ENCODE measurements at places on chromosomes 5 and 9.

- H3K36me3 ChIP-seq = no peaks in the 10 kb centered on the region
- no peak for DNase-seq
- no peak overlapping the region for H3K4me3 ChIP-seq
- H3K27me3 ChIP-seq = peaks cover 87% of the 10 kb centered on the region
- H3K4me1 ChIP-seq = no peaks in the 10 kb centered on the region
- H3K27ac ChIP-seq = no peak overlapping the region
These were observed 17.5 kb downstream of the DBH start for GRCh38 chr9:133653638-133654037.

- no peak overlapping the region for H3K4me3 ChIP-seq
- peaks cover 31% of the 10 kb centered on the region for H3K4me1 ChIP-seq
- peak overlapping the region; percentile 55 for H3K27ac ChIP-seq
- no peaks in the 10 kb centered on the region for H3K36me3 ChIP-seq
These were observed 130.4 kb upstream of the RASA1 start for GRCh38 chr5:87137283-87137682.

- H3K36me3 ChIP-seq = no peaks in the 10 kb centered on the region
- peak overlapping the region; percentile 85 for H3K27ac ChIP-seq
- peak; percentile 67 for DNase-seq
- peaks cover 35% of the 10 kb centered on the region for H3K4me1 ChIP-seq
- H3K27me3 ChIP-seq = no peaks in the 10 kb centered on the region
These were observed 52.2 kb upstream of the DAB2IP start for GRCh38 chr9:121598965-121599871.

- H3K4me3 ChIP-seq = no peak overlapping the region
- H3K27me3 ChIP-seq = no peaks in the 10 kb centered on the region
- DNase-seq = no peak
- no peak overlapping the region for H3K27ac ChIP-seq
- peaks cover 52% of the 10 kb centered on the region for H3K36me3 ChIP-seq
These were observed 19.0 kb downstream of the SEC61B start for GRCh38 chr9:99241106-99241505.

GRCh38 chr5:74538206-74538661 lies 102.3 kb downstream of the ENC1 start:
- peak; percentile 81 for DNase-seq
- H3K27ac ChIP-seq = no peak overlapping the region
- H3K27me3 ChIP-seq = no peaks in the 10 kb centered on the region
- peaks cover under 1% of the 10 kb centered on the region for H3K4me1 ChIP-seq

DNA sequence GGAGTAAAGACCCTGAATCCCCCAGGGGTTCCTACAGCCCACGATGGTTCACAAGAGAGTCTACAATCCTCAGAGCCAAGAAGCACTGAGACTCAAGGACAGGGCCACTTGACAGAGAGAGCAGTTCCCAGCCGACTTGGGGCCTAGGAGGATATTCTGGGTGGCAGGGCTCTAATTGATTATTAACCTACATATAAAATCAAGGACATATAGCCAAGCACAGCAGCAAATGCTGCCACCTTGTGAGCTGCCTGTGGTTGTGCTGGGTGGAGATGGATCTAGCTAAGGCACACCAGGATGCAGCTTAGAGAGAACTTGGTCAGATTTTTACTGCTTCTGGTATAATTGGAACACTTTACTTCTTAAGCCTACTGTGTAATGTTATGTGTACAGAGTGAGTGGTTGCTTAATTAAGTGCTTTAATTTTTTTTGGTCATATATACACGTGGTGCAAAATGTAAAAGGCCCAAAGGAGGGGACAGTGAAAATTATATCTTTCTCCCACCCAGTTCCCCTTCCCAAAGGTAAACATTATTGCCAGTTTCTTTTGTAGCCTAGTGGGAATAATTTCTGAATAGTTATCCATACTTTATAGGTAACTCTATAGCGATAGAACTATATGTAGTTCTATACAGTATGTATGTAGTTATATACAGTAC lies 78.8 kb downstream of the F2RL2 start:
- H3K27ac ChIP-seq = no peak overlapping the region
- no peaks in the 10 kb centered on the region for H3K27me3 ChIP-seq
- no peak overlapping the region for H3K4me3 ChIP-seq

DNA sequence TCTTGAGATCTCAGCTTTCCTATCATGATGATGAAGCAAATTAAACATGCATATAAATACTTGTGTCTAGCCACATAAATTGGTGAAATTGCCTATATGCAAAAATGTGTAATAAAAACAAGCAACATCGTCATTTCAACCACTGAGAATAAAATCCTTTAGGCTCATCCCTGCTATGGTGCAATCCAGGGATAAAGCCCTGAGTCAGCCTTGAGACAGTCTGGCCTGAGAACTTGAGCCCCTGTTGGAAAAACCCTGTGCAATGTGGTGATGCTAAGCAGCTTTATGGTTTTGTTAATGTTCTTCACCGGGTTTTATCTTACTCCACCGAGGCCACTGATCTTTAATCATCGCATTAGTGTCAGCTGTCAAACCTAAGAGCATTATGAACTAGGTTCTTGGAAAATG lies 170.5 kb downstream of the DCP2 start:
- H3K4me1 ChIP-seq = no peaks in the 10 kb centered on the region
- no peaks in the 10 kb centered on the region for H3K36me3 ChIP-seq
- no peaks in the 10 kb centered on the region for H3K27me3 ChIP-seq
- no peak overlapping the region for H3K27ac ChIP-seq
- H3K4me3 ChIP-seq = no peak overlapping the region

DNA sequence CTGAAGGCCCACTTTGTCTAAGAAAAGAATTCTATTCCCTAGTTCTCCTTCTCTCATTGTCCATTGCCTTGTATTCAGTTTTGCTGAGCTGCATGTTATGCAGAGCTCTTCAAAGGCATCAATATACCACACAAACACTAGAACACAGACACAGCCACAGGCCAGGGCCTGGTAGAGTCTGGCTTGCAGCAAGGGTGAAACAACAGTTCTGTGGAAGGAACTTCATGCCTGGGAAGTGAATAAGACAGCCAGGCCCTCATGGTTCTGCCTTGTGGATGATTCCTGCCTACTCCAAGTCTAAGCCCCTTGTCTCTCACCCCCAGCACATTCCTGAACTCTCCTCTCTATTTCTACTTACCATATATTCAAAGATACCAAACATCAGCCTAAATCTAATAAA lies 30.8 kb downstream of the KLHL3 start:
- no peaks in the 10 kb centered on the region for H3K27me3 ChIP-seq
- H3K4me1 ChIP-seq = no peaks in the 10 kb centered on the region
- H3K27ac ChIP-seq = no peak overlapping the region
- DNase-seq = no peak
- no peaks in the 10 kb centered on the region for H3K36me3 ChIP-seq
- no peak overlapping the region for H3K4me3 ChIP-seq

GRCh38 chr5:41143131-41143901 lies 70.0 kb downstream of the C6 start:
- no peak overlapping the region for H3K27ac ChIP-seq
- H3K27me3 ChIP-seq = no peaks in the 10 kb centered on the region
- no peaks in the 10 kb centered on the region for H3K36me3 ChIP-seq
- H3K4me1 ChIP-seq = no peaks in the 10 kb centered on the region
- DNase-seq = no peak

- no peaks in the 10 kb centered on the region for H3K4me1 ChIP-seq
- no peak for DNase-seq
- no peaks in the 10 kb centered on the region for H3K36me3 ChIP-seq
- no peaks in the 10 kb centered on the region for H3K27me3 ChIP-seq
These were observed 16.4 kb upstream of the PPP1R26 start for GRCh38 chr9:135463140-135463539.

GRCh38 chr9:3446313-3446712 lies 79.5 kb downstream of the RFX3 start:
- DNase-seq = no peak
- H3K4me1 ChIP-seq = no peaks in the 10 kb centered on the region
- H3K27me3 ChIP-seq = no peaks in the 10 kb centered on the region

Data from tibial artery (tissue), 4 donors.